ENCODE measurements at places on chromosomes 11 and 22.

DNA sequence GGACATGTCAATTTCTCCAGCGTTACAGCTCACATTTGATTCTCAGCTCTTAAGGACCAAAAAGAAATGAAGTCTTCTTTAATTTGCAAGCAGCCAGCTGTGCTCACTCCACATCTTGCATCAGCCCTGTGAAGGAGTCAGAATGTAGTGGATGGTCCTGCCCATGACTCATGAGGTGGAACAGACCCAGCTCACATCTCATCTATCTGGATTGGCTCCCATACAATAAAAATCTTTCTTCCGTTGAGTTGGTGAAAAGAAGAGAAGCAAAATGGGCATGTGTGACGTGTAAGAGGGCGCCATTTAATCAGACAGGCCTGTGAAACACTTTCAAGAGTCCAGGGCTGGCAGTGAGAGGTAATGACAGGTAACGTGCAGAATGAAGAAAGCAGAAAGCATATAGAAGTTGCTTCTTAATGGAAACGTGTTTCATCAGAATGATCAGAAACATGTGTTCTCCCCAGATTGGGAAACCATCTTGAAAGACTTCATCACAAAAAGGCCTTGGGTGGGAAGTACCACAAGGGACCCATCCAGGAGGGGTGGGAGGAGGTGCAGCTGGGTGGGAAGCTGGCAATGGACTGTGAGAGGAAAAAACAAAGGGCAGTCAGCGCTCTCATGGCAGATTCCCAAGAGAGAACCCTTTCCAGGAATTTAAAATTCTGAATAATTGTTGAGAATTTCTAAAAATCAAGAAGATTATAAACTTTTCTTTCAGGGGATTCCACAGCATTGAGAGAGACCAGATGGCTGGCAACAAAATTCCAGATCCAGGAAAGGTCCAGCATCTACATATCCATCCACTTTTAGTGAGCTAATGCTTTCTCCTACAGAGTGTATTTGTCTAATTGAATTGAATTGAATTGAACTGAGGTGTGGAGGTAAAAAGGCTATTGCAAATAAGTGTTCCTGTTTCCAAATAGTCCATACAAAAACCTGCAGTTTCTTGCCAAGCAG, 57.0 kb downstream of the ETS1 start:
- DNase-seq: peak; percentile 84

- no peak for DNase-seq
Measured at GRCh38 chr11:87125257-87125656, 87.5 kb downstream of the TMEM135 start.

DNA sequence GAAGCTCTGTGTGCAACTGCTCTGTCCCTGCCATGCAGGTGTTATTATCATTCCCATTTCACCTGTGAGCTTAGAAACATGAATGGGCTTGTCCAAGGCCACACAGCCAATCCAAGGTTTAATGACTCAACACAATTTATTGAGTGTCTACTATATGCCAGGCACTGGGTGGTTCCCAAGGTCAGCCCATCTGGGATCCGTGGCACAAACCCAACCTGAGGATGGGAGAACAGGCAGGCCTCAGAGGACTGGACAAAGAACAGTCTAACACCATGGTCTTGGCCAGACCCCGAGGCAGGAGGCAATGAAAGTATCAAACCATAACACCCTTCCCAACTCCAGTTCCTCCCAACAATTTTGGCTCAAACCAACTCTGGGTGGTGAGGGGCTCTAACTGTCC, 15.7 kb downstream of the SPATA19 start:
- no peak for DNase-seq

GRCh38 chr11:36073411-36074203, 129.7 kb downstream of the LDLRAD3 start:
- peak; percentile 40 for DNase-seq

- no peak for DNase-seq
Measured at GRCh38 chr11:22193348-22194051, 615 bp downstream of the ANO5 start.
